ENCODE measurements at places on chromosomes 5 and 9. TPM values are rescaled to one million over a fixed set of nuclear protein-coding genes. Genes with fewer than 3 reads are reported as not detected.

C9orf57 gene
- not detected for polyA plus RNA-seq

GNA14 gene
- 2.6 TPM for polyA plus RNA-seq

DNA sequence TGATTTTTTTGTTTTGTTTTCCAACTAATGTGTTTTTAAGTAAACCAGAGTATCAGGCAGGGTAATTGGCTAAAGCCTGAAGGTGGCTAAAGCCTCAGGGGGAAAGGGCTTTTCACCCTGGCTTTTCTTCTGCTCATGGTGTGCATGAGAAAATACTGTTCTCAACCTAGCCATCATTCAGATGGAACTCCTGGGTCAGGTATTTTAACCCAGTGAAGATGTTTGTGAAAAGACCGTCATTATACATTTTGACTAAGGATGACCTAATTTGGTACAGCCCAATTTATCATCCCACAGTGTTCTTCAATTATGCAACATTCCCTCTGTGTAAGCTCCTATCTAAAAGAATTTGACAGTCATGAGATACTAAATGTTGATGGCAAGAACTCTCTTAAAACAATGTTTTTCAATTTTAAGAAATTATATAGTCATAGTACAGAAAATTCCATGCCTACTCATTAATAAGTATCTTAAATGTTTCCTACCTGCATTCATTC lies 209.5 kb upstream of the TARS1 start:
- DNase-seq: no peak
- no peak overlapping the region for H3K27ac ChIP-seq
- peaks cover 10% of the 10 kb centered on the region for H3K4me1 ChIP-seq
- no peak overlapping the region for H3K4me3 ChIP-seq

DNA sequence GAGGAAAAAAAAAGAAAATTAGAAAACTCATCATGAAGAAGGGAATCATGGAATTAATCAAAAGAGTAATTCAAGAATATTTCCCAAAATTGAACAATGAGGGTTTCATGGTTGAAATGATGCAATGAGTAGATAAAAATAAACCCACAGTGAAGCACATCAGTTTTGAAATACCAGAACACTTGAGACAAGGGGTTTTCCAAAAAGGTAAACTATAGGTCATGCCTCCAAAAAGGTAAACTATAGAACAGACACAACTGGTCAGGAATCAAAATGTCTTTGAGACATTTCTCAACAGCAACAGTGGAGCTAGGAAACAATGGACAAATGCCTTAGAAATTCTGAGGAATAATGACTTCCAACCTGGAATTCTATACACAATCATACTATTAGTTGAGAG lies 60.2 kb upstream of the PCSK5 start:
- H3K4me1 ChIP-seq: no peaks in the 10 kb centered on the region
- H3K4me3 ChIP-seq: no peak overlapping the region
- H3K27me3 ChIP-seq: no peaks in the 10 kb centered on the region
- DNase-seq: no peak
- H3K36me3 ChIP-seq: no peaks in the 10 kb centered on the region

Measured in liver (tissue), 10 donors.